ENCODE measurements at places on chromosomes 4 and X.

DNA sequence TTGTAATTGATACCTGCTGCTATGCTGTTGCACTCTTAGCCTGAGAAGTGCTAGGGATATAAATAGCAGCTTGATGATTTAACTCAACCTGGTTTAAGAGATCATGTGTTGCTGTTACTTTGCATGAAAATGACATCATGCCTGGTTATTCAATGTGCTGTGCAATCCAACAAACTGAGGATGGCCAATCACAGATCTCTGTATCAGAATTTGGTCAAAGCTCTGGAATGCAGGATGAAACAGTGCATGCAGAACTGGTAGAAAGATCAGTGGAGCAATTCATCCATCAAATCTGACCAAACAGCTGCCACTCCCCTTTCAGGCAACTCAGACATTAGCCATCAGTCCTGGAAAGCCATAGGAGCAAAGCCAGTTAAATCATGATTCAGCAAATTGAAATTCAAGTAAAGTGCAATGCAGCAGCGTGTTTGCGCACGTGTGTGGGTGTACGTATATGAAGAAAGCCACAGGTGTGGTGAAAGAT, 160.3 kb upstream of the RASGEF1B start:
- DNase-seq, result no peak

GRCh38 chr4:26447378-26447777, 42.9 kb downstream of the CCKAR start:
- no peak for DNase-seq

DNA sequence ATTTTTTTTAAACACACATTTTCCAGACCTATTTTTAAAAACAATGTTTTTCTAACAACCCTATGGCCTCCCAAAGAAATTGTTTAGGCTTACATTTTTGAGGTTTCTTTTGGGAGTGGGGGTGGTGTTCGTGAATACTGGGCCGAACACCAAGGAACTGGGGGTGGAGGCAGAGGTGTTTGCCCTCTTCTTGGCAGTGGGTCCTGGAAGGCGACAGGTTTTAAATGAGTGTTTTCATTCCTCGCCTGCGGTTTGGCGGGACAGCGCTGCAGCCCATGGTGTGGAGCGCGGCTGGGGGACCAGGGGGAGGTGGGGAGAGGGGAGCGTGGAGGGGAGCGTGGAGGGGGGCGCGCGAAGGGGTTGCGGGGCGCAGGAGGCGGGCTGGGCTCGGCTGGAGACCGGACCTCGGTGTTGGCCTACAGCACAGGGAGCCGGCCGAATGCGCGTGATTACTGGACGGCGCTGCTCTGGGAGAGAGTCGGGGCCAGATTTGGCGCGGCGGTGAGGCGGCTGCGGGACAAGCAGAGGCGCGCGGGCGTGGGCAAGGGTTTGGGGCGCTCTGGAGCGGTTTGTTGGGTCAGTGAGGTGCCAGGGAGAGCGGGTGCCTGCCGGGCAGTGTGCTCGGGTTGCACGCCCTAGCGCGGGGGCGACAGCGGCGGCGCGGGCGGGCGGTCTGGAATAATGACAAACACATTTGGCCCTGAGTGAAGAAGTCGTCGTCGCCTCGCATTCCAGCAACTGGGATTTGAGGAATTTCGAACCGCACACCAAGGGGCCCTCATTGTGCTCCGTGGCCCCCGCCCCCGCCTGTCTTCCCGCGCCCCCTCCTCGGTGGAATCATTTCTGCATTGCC, 764 bp downstream of the PDGFRA start:
- DNase-seq, result no peak

- no peak for DNase-seq
Observed at GRCh38 chr4:74117024-74117534, 18.1 kb upstream of the CXCL2 start.

- no peak for DNase-seq
Observed at GRCh38 chr4:128776794-128777216, 32.7 kb upstream of the JADE1 start.
